ENCODE measurements at places on chromosomes 4 and X.

- no peak for DNase-seq
These were observed 427 bp downstream of the LAMTOR3 start for GRCh38 chr4:99893839-99894160.

- no peak for DNase-seq
These were observed 124.7 kb upstream of the CPEB2 start for GRCh38 chr4:14877246-14878225.

DNA sequence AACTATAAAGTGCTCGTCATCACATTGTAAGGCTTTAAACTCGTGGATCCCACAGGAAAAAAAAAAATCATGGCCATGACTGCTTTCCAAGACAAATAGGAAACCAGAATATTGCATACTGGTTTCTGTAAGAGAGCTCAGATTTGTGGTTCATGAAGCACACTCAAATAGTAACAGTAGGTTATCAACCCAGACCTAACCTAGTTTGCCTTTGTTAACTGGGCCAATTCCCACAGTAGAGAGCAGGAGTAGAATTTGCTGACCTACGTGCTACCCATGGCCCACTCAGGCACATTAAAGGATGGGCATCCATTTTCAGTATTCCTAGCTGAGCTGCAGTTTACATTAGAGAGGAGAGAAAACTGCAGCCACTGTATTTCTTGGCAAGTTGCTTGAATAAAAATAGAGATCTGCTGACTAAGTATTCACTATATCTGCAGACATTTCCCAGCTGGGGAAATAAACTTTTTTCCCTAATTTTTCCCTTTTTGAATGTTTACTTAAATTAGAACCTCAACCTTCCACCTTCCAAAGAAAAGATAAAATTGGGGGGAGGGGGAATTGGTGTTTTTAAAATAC, 218.5 kb downstream of the SPANXN3 start:
- DNase-seq, result no peak

- DNase-seq, result no peak
These were observed 18.6 kb upstream of the SUPT20HL1 start for GRCh38 chrX:24341795-24342194.

GRCh38 chr4:154014407-154015321, 225.8 kb upstream of the SFRP2 start:
- no peak for DNase-seq

DNA sequence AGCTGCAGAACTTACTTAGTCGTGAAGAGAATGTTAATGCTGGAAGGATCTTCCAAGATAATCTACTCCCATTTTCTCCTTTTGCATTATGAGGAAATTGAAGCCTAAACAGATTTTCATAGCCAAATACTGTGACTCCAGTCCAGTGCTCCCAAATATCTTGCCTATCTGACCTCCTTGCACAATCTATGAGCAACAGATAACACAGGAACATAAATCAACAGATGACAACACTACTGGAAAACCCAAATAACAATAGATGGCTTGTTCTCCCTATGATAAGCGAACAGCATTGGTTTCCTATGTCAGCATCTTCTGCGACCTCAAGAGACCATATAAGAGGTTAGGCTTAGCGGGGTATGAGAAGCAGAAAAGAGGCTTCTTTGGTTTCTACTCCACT, 88.0 kb downstream of the CORIN start:
- DNase-seq, result no peak

GRCh38 chrX:117996408-117996807, 120.2 kb downstream of the KLHL13 start:
- DNase-seq, result no peak

DNA sequence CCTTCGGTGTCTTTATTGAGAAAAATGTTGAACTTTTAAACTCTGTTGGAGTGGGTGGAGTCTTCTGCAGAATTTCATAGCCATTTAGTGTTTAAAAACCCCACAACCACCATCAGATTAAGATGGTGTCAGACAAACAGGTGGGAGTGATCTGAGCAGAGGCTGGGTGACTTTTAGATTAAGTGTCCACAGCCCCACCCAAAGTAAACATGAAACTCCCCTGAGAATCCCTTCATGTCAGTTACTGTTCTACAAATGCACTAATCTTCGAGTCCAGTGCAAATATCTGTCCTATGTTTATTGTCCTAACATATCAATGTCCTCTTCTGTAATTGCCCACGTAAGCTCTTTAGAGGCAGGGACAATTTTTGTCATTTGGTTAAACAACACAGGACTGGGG, 175.6 kb upstream of the RBPJ start:
- no peak for DNase-seq

GRCh38 chr4:153265306-153266047, 61.2 kb downstream of the TRIM2 start:
- DNase-seq, result no peak

GRCh38 chr4:101415962-101416361, 68.6 kb upstream of the PPP3CA start:
- no peak for DNase-seq

- no peak for DNase-seq
These were observed 2.9 kb downstream of the PCDH18 start for GRCh38 chr4:137529432-137529831.

GRCh38 chrX:11445540-11445939, 152.3 kb downstream of the AMELX start:
- no peak for DNase-seq

GRCh38 chr4:181478656-181479055, 764.5 kb upstream of the TENM3 start:
- no peak for DNase-seq

DNA sequence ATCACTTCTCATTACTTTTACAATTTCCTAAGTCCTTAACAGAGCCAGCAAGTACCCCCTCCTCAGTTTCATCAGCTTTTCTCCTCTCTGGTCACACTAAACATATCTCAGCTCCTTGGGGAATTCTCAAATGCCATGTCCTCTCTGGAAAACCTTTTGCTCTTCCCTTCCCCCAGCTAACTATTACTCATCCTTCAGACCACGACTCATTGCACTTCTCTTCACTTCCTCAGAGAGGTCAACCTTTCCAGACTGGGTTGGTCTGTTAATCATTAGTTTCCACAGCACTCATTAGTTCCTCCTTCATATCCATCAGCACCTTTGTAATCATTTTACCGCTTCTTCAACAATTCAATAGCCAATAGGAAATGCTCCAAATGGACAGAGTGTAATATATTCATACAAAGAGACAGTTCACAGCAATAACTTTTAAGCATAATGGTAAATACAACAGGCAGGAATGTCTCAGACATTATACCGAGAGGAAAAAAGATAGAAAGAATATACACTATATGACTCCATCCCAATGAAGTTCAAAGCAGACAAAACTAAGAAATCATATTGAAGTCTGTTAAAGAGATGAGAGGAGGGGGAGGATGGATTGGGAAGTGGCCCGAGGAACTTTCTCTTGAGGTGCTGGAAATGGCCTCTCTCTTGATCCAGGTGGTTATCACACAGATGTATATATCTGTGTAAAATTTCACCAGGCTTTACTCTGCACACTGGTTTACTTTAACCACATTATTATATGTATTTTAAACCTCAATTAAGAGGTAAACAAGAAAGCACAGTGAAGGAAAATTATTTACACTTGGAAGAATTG, 39.6 kb downstream of the DDX60L start:
- no peak for DNase-seq

DNA sequence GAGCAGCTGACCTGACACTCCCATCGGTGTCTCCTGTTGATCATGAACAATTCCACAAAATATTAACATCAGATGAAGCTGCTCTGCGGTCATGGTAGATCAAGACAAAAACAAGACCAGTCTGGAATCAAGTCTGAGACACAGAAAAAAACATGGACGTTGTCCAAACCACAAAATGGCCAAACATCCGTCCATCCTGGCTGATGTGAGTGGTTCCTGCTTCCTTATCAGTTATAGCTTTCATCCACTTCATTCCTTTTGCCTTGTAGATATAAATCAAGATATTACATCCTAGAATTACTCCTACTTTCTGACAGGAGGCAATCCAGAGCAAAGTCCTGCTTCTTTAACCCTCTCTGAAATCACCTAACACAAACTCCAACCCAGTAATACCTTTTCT, 28.8 kb upstream of the PCSK1N start:
- DNase-seq, result no peak

GRCh38 chr4:99679204-99679603, 21.6 kb upstream of the C4orf54 start:
- no peak for DNase-seq

DNA sequence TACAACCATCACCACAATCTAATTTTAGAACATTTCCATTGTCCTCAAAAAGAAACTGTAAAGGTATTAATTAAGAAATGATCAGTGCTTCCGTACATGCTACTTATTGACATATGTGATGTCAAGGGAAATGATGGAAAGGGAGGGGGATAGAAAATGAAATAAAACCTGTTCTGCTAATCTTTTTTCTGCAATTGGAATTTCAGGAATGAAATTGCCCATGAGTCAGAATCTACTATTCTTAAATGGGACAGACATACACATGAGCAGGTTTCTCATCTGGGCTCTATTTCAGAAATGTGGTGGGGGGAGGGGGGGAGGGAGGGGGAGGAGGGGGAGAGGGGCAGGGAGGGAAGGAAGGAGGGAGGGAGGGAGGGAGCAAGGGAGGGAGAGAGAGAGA, 91.0 kb downstream of the SHROOM4 start:
- no peak for DNase-seq
